ENCODE measurements at places on chromosomes 7 and 10.

GRCh38 chr7:7895004-7895650, 73.5 kb upstream of the GLCCI1 start:
- no peak for DNase-seq

DNA sequence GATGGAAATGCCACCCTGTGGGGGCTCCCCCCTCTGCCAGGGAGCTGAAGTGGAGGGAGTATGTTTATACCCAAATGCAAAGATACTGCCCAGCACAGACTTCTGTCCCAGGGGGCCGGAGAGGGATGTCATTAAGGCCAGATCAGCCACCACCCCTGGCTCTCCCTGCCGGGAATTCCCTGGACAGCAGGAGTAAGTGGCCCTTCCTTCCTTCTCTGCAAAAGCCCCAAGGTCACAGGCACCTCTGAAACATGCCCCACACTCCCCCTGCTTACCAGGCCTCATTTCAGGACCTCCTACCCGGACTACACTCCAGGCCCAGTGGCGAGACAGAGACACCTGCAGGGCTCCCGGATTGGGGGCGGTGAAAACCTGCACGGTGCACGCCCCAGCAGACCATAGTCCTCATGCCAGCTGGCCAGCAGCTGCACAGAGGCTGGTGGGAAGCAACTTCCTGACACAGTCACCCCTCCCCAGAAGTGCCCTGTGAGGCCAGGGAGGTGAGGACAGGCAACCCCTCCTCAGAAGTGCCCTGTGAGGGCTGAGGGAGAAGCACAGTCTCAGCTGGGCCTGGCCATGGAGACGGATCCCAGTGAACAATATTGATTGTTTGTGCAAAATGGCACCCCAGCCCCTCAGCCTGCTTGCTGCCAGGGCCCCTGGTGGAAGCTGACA, 33.0 kb upstream of the RET start:
- no peak for DNase-seq

DNA sequence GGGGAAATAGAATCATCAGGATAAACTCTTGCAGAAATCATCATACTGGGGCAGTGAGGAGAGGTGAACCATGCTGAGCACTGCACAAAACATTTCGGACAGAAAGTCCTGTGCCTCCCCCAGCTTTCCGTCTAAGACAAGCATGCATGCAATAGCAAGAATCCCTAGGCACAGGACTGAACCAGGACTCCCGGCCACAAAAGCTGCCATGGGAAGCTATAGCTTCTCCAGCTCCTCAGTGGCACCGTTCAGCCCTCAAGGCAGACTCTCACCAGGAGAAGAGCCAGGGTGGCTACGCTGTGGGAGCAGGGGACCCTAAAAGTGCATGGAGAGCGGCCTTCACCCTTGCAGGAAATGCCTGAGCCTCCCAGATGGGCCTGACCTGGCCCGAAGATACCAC, 70.8 kb downstream of the ASB13 start:
- no peak for DNase-seq

- no peak for DNase-seq
Measured at GRCh38 chr10:38038107-38038931, 27.8 kb downstream of the ZNF33A start.

DNA sequence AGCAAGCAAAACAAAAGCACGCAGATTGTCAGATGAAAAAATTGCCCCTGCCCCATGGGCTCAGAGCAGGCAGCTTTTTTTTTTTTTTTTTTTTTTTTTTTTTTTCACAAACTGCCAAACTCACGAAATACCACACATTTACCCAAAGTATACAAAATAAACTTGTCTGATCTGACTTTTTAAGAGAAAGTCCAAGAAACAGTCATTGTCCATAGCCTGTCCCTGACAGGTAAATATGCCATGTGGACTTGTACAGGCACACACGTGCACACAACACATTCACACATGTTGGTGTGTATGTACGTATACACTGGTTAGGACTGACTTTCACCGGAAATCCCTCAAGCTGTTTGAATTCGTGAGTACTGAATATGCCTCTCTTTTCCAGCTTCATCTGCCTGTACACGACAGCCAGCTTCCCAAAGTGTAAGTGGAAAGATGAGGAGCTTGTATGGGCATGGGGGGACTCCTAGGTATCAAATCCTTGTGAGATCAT, 929 bp upstream of the HGF start:
- DNase-seq = no peak

Data from activated T-cell treated with anti-CD3 and anti-CD28 coated beads, Interleukin-2, amount 50 U/mL, for 48 hours (primary cell).